Type B pancreatic cell (in vitro differentiated cells): ENCODE measurements at places on chromosomes 2 and 18. TPM values are rescaled to one million over a fixed set of nuclear protein-coding genes. Genes with fewer than 3 reads are reported as not detected.

GRCh38 chr2:207110715-207111114 lies 55.0 kb downstream of the KLF7 start:
- DNase-seq = no peak

DNA sequence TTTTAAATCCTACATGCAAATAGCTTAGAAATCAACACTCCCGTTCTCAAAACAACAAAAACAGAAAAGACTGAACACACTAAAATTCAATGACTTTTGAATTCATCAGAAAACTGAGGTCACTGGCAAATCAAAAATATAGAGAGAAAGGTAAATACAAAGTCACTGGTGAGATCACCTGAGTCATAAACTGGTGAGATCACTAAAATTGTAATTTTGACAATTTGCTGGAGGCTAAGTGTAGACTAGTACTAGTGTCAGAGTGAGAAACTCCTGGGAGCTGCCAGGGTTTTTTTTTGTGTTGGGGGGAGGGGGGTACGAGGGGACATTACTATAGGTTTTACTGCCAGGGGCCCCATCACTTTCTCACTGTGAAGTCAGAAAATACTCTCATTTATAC lies 1876.0 kb upstream of the CELF4 start:
- no peak for DNase-seq

DNA sequence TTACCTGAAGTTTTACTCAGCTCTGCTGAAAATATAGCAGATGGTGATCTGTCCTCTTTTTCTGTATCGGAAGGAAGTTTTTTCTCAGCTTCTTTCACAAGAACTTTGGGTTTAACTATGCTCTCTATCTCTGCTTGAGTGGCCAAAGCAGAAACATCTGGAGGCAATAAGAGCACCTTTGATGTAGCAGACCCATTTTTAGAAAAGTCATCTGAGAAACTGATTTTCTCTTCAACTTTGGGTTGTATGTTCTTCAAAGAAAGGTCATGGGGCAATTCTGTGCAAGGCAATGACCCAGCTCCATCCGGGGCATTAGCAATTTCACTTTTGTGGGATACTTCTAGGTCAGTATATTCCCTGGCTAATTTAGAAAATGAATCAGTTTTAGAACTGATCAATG lies 25.2 kb downstream of the RTN4 start:
- DNase-seq = no peak

GRCh38 chr2:79564065-79564464 lies 51.2 kb downstream of the CTNNA2 start:
- DNase-seq = no peak

GRCh38 chr2:207950063-207950760 lies 75.1 kb downstream of the PLEKHM3 start:
- DNase-seq = no peak

DNA sequence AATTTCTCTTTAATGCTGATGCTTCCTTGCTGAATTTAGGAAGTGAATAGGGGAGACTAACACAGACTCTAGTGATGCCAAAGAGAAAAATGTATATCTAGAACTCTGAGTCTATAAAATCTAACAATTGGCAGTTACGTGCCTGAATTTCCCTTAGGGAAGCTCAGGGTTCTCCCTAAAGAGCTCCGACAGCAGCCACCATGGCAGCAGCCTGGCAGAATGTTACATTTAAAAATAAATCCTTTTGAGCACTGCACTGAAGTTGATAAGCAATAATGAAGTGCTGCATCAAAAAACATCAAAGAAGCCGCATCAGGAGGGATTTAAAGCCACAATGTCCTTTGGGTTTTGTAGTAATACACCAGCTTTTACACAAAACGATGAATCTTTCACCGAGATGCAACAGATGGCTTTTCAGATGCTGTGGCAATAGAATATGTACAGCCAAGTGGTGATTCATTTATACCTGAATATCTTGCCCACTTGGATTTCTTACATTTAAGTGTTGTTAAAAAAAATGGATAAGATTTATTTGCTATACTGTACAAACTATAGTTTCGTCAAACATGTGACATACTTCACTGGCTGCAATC lies 291.2 kb upstream of the SESTD1 start:
- no peak for DNase-seq

- no peak for DNase-seq
Observed at GRCh38 chr2:228118940-228119339, 62.5 kb downstream of the SPHKAP start.

GRCh38 chr2:240182476-240182875 lies 42.0 kb upstream of the OTOS start:
- no peak for DNase-seq

DNA sequence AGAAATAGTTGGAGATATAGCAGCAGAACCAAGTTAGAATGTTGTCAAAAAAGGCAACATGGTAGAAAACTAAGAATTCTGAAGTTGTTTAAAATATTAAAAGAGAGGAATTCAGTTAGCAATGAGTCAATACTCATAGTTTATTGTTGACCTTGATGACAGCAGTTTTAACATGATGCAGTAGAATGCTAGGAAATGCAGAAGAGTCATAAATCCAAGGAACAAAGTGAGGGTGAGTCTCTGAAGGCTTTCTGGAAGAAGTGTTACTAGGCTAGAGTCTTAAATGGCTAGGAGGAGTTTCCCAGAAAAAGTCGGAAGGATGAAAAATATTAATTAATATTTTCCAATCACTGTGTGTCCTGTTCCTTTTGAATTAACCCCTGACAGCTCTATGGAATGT lies 807.3 kb downstream of the TSN start:
- DNase-seq = no peak

GRCh38 chr2:179626261-179626660 lies 235.2 kb downstream of the ZNF385B start:
- no peak for DNase-seq

DNA sequence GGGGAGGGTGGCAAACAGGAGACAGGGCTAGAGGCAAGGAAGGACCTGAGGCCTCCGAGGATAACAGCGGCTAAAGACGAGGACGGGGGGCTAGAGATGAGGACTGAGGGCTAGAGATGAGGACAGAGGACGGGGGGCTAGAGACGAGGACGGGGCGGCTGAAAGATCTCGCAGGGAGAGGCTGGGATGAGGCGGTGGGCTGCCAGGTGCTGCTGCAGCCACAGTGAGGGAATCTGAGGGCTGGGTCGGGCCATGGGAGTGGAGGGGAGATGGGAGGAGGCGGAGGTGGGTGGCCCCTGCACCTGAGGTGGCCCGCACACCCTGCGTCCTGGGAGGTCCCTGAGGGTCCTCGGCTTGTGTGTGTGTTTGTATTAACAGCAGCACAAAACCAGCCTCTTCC lies 350.2 kb upstream of the SALL3 start:
- no peak for DNase-seq

DNA sequence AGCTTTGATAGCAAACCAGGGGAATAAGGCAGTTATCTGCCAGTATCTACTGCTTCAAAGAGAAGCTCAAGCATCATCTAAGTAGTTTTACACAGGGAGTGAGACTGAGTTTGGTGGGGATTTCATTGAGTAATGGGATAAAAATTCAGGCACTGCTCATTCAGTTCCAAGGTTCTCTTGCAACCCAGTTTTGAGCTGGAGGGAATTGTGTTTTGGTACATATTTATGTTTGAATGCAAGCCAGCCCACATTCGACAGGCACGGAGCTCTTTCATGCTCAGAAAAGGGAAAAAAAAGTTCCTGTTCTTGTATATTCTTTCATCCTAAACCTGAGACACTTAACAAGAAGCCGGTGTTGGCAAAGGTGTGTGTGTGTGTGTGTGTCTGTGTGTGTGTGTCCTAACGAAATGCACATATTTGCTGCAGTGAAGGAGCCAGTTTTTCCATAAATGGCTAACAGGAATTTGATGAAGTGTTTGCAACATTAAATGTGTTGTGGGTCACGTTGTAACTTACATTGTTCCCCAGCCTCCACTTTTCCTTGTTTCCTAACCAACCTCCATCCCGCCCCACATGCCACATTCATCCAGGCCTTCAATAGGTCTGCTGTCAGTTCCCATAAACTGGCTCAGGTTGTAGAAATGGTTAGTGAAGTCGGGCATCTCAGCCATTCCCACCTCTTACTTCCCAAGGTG lies 311.1 kb downstream of the TXNL1 start:
- no peak for DNase-seq

- no peak for DNase-seq
Observed at GRCh38 chr2:120972286-120972685, 236.6 kb downstream of the GLI2 start.

GRCh38 chr2:231099918-231100317 lies 24.9 kb downstream of the HTR2B start:
- DNase-seq = no peak

- no peak for DNase-seq
Observed at GRCh38 chr2:98458667-98459380, 14.2 kb downstream of the INPP4A start.

DNA sequence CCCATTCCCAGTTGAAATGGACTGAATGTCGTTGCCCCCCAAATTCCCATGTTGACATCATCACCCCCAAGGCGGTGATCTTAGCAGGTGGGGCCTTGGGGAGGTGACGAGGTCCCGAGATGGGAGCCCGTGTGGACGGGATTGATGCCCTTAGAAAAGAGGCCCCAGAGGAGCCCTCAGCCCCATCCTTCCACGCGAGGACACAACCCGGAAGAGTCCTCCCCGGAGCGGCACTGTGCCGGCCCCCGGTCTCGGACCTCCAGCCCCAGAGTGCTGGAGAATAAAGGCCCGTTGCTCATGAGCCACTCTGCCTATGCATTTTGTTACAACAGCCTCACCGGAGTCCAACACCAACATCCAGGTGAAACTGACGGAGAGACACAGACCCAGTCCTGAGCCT lies 30.4 kb upstream of the SALL3 start:
- DNase-seq = no peak

DNA sequence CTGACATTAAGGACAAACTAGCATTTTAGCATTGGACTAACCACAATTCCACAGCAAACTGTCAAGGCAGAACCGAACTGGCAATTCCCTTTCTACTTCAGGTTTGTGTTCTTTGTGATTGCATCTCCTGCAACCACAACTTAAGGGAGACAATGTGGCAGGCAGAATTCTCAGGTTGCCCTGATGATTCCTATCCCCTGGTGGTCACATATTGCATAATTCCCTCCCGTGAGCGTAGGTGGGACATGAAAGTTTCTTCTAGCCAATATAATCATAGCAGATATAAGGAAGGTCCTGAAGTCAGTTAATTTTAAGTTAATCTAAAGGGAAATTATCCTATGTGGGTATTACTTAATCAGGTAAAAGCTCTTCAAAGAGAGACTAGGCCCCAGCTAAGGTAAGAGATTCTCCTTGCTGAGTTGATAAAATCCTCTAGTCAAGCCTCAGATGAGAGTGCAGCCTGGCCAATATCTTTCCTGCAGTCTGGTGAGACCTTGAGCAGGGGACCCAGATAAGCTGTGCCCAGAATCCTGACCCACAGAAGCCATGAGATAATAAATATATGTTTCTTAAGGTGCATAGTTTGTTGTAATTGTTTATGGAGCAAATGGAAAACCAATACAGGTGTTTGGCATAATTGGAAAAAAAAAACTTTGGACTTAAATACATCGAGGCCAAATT lies 45.9 kb upstream of the TNP1 start:
- no peak for DNase-seq

DNA sequence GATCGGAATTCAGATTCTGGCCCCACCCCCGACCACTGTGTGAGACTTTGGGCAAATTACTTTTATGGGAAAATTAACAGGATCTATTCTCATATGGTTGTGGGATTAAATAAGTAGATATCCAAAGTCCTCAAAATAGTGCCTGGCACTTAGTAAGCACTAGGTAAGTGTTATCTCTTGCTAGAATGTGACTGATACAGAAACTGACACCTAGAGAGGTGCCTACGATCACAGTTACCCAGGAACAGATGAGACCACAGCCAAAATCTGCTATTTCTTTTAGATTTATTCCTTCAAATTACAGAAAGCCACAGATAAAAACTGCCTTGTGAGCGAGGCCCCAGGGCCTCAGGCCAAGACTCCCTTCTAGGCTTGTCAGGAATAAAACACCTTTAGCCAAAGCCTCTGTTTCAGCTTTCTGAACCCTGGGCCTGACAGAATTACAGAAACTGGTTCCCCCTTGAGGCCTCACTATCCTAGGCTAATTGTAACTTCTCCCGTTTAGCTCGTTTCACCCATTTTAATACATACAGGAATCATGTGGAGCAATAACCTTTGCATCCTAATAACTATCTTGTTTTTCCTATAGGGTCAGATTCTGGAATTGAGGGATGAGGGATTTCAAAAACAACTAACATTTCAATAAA lies 22.3 kb upstream of the CHMP1B start:
- DNase-seq = no peak

- DNase-seq = no peak
Observed at GRCh38 chr2:37878536-37878935, 46.6 kb upstream of the RMDN2 start.

PDE1A gene
- total RNA-seq = 1.3 and 3.6 TPM in 2 replicates

IRS1 gene
- total RNA-seq = 16.0 and 25.9 TPM in 2 replicates

IMPACT gene
- 34.3 and 35.5 TPM in 2 replicates for total RNA-seq

COLEC11 gene
- 0.33 and 0.63 TPM in 2 replicates for total RNA-seq

CPLX4 gene
- not detected in 2 replicates for total RNA-seq

TCF23 gene
- not detected in 2 replicates for total RNA-seq

POTEJ gene
- not detected in 2 replicates for total RNA-seq

RAB17 gene
- total RNA-seq = 18.4 and 21.6 TPM in 2 replicates

HNMT gene
- 11.6 and 12.1 TPM in 2 replicates for total RNA-seq

KCNK3 gene
- 2.7 and 7.7 TPM in 2 replicates for total RNA-seq

MAPK4 gene
- 6.7 and 7.5 TPM in 2 replicates for total RNA-seq

CYBRD1 gene
- 12.9 and 21.1 TPM in 2 replicates for total RNA-seq
